ENCODE measurements at places on chromosomes 12 and 14.
A peak's percentile ranks its signal among the peaks of the same experiment; 100 is the strongest.

DNA sequence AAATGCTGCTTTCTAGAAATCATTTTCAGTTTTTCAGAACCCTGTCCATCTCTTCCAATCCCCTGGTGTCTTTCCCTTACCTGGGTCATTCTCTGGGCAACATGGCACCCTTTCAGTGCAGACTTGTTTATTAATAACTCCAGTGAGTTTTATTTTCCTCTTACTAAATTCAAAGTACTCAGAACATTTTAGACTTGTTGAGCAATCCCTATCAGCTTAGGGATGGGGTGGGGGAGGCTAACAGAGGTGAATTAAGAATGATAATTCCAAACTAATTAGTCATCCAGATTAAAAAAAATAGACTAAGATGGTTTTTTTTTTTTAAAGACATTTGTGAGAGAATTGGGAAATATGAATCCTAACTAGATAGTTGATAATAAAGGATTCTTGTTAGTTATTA is 10.7 kb downstream of the GPRC5A start:
- DNase-seq, result no peak

- no peak for DNase-seq
Measured at GRCh38 chr14:36518031-36518585, 1.9 kb downstream of the NKX2-1 start.

GRCh38 chr12:29768372-29768771 is 15.4 kb downstream of the TMTC1 start:
- DNase-seq, result no peak

- no peak for DNase-seq
Measured at GRCh38 chr12:95417372-95417771, 56.6 kb upstream of the METAP2 start.

DNA sequence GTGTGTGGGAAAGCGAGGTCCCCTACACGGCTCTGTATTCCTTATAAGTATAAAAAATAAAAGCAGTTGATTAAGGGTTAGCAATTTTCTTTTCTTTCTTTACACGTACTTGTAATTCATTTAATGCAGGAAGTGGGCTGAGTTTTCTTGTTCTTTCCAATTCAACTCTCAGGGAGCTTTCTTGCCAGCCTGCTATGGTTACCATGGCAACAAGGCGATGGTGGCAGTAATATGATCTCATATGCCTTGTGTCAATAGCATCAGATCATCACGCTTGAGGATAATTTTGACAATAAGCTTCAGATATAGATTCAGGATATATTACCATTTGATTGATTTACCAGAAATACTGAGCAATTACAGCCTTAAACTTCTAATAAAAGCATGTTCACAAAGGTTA is 466.5 kb downstream of the APAF1 start:
- peak; percentile 78 for DNase-seq

Data from NCI-H2171 (cell line).